ENCODE measurements at places on chromosomes 16 and 17. TPM values are rescaled to one million over a fixed set of nuclear protein-coding genes. Genes with fewer than 3 reads are reported as not detected.

Gene STX1B
- total RNA-seq: 1.8 TPM

Gene DNAAF8
- 2.4 TPM for total RNA-seq

Gene TMC8
- total RNA-seq: 0.26 TPM

Gene TRIM47
- total RNA-seq: 190 TPM

Gene ZDHHC1
- 7.1 TPM for total RNA-seq

Gene PIRT
- total RNA-seq: not detected

Gene JPH3
- total RNA-seq: 2.3 TPM

Gene TMEM92
- 19.1 TPM for total RNA-seq

Gene ACSM2A
- total RNA-seq: not detected

Gene ST6GALNAC1
- 0.49 TPM for total RNA-seq

Gene PER1
- 55.7 TPM for total RNA-seq

Gene TP53TG3F
- total RNA-seq: 0.15 TPM

Gene CEMP1
- not detected for total RNA-seq

Gene ITGB3
- 5.0 TPM for total RNA-seq

Gene CHRNB1
- 9.2 TPM for total RNA-seq

Gene FOXN1
- 0.06 TPM for total RNA-seq

Gene MOSMO
- total RNA-seq: 14.0 TPM

Gene CCL18
- not detected for total RNA-seq

Gene LHX1
- total RNA-seq: 0.79 TPM

All from A549 treated with Mapracorat at 1 μM for 4 hours (cell line).